Stimulated activated CD8-positive, alpha-beta memory T cell treated with anti-CD3 and anti-CD28 coated beads, Interleukin-4, amount 100 ng/mL, for 1 hour (primary cell): ENCODE measurements at places on chromosomes 6 and 20.

DNA sequence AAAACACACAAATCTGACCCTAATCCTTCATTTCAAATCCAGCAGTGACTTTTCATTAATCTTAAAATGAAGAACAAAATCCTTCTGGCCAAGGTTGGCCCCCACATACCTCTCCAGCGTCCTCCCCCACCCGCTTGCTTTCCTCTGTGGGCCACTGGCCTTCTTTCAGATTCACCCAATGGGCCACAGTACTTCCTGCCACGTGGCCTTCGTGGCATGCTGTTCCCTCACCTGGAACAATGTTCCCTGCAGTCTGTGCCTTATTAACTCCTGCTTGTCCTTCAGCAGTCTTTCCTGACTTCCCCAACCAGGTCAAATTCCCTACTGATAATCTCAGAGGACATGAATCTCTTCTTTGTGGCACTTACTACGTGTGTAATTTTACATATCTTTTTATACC lies 5.3 kb upstream of the GTF2H4 start:
- DNase-seq: no peak

- no peak for DNase-seq
Measured at GRCh38 chr6:14417377-14417776, 299.8 kb downstream of the CD83 start.

DNA sequence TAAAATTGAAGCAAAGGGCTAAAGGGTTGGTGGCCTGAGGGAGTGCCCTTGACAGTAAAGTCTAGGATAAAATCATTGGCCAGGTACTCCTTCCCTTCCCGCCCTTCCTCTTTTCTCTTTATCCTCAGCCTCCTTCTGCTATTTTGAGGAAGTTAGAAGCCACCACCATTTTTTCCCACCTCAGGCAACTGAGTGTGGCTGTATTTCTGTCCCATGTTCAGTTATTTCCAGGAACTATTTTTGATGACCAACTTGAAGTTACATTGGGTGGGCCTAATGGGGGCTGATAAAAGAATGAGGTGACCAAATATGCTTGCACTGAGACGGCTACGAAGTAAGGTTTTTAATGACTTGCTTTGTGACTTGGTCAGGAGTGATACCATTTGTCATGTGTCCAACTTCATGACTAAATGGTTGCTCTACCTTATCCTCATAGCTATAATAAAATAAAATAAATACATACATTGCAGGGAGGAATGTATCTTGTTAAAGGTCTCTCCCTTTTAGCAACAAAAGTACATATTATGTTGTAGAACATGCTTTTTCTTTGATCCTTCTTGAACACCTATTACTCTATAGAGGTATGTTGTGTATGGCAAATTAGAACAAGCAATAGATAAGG lies 12.0 kb downstream of the PTPN1 start:
- DNase-seq: no peak

DNA sequence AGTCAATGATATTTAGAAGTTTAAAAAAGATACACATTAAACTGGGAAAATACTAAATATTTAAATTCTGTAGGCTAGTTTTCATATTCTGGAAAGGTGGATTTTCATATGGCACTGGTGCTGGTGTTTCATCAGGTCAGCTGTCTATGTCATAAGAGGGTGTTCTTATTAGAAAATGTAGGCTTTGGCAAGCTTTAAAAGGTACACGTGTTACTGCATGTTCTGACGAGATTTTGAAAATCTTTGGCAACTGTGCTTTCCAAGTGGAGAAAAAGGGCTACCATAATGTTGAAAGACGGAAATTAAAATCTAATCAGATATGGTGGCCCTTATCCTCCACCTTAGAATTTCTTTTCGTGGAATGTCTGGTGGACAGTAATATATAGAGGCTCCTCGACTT lies 30.0 kb downstream of the SLC22A3 start:
- no peak for DNase-seq

- DNase-seq: no peak
Measured at GRCh38 chr6:17988422-17988944, 1.0 kb upstream of the KIF13A start.
